ENCODE measurements at places on chromosomes 11 and 22.

DNA sequence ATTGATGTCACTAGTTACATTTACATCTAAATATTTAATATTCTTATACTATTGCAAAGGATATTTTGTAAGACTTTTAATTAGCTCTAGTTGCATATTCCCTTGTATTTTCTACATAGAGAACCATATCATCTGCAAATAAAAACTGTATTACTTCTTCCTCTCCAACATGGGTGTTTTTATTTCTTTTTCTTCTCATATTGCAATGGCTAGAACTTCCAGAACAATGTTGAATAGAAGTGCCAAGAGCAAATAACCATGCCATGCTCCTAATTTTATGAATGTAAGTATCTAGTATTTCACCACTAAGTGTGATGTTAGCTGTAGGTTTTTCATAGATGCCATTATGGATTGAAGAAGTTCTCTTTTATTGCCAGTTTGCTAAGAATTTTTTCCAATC is 321.8 kb upstream of the NCAM1 start:
- no peak for DNase-seq

- no peak for DNase-seq
Measured at GRCh38 chr11:134515081-134515960, 103.3 kb upstream of the B3GAT1 start.

DNA sequence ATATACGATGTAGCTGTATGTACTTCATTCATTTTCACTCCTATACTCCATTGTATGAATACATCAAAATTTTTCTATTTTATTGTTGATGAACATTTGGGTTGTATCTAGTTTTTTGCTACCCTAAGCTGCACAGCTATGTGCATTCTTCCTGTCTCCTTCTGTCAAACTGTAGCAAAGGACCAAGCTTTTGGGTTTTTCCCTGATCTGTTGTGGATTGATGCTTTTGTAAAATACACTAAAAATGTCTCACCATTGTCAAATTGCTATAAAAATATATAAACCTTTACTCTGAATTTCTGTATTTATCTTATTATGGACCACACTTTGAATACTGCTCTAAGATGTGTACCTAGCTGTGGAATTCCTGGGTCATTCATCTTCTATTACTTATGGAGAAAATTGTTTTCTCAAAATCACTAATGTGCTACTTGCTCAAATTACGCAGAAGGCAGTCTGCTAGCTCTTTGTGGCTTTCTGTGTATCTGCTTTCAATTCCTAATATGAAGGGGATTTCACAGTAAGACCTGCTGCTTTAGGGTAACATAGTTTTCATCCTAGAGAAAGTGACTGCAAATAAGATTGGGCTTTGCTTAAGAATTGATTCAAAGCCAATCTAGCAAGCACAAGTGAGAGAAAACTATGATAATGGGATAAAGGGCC is 123.4 kb downstream of the CYP2R1 start:
- DNase-seq = no peak

DNA sequence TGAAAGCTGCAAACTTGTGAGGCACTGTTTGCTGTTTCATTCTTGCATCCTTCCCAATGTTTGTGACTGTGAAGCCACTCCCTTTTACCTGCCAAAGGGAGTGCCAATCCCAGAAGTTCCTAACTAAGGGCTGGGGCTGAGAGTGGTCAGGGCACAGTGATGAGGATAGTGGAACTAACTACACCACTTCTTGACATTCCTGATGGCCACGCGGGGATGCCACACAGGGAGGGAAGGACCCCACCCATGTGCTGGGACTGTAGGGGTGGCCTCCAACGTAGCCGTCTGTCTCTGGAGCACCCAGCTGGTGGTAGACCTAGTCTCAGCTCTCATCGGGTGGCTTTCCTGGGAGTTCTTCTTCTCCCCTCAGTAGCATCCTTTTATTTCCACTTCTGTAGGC is 335.5 kb downstream of the CADM1 start:
- DNase-seq = no peak

- peak; percentile 73 for DNase-seq
Measured at GRCh38 chr22:37051391-37052385, at the start of gene KCTD17. Gene KCTD17 (plus strand): TSS chr22:37051742. CDS start chr22:37051761, 19 bp downstream.

GRCh38 chr11:2390725-2391151 is 9.8 kb upstream of the TSSC4 start:
- DNase-seq = peak; percentile 95

DNA sequence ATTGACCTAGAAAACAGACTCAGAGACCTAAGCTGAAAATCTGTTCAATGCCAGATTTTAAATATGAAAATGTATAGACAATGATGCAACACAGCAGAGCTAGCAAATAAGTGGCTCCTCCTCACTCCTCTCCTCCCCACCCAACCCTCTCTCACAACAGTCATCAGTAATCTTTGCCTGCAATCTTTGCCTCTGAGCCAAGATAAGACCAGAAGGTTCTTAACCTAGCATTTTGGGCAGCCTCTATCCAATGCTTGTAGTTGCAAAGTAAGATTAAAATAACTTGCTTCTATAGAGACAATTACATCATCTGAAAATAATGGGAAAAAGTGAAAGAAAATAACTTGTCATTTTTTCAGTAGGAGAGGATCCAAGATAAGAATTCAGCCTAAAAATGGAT is 117.3 kb downstream of the PARVA start:
- DNase-seq = no peak

GRCh38 chr11:5690216-5690615 is 626 bp downstream of the TRIM22 start:
- no peak for DNase-seq

GRCh38 chr11:31236143-31236542 is 133.4 kb downstream of the DCDC1 start:
- DNase-seq = no peak
